Inflammatory macrophage treated with lipopolysaccharide for 1 hour (primary cell): ENCODE measurements at places on chromosomes 7 and 10.

GRCh38 chr7:112147793-112148361, 58.3 kb downstream of the DOCK4 start:
- DNase-seq = peak; percentile 20

DNA sequence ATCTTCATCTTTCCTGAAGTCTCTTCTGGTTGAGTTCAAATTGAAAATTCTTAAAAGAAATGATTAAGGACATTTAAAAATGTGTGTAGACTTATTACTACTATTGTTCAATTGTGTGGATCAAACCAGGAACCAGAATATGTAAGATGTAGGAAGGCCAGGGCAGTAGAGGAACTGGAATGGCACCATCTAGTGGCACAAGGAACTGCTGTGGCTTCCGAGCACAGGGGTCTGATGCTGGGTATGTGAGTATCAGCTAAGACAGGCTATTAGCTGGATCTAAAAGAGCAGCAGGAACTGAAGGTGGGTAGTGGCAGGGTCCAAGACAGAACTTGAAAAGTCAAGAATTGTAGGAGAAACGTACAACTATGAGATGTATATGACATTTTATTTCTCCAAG, 247.3 kb downstream of the SEMA3A start:
- DNase-seq = no peak

DNA sequence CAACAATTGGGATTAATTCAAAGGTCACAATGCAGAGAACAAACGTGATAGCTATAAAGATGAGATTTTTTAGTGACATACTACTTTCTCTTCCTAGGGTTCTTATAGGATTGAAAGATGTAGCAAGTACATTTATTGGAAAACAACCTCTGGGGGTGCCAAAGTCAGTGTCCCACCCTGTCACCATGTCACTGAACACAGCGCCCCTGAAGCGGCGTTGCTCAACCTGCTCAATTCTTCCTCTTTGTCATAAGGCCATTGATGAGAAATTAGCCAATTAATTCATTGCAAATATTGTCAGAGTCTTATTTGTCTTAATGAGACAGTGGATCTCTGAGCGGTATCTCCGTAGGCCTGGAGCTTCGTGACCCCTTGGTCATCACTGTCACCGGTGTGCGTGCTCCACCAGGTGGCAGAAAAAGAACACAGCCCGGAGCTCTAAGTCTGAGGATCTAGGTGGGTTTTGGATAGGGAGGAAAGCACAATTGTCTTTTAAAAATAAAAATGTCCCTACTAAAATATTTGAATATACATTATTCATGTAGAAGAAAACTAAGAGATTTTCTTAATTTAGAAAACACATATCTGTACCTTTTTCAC, 362.6 kb downstream of the PAXIP1 start:
- DNase-seq = no peak

GRCh38 chr7:30168835-30169573, 34.2 kb downstream of the MTURN start:
- peak; percentile 96 for DNase-seq

DNA sequence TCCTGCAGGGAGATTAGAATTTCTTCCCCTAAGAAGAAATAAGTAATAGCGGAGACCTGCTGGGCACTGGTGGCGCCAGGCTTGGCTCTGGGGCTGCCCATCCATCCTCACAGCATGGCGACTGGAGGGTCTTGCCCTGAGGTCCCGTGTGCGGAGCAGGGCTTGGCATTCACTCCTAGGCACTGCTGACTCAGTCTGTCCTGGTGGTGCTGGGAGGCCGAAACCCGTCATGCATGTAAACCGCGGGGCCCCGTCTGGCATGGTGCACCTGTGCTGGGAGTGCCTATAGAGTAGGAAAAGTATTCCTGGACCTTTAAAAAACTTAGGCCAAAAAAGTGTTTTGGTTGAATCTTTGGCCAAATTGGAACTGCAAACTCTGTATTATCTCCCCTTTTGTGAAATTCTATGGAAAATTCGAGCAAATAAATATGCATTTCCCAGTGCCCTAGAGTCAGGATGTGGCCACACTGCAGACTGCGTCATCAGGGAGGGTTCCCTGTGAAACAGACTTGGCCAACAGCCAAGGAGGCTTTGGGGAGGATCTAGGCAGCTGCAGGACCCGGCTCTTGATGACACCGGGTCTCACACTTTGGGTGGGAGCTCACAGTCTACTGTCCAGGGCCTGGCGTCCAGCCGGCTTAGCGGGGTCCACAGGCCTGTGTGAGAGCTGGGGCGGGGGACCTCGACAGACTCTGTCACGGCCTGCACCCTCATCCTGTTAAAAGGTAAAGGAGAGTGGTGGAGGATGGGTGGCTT, 122.3 kb downstream of the VIPR2 start:
- DNase-seq = no peak

DNA sequence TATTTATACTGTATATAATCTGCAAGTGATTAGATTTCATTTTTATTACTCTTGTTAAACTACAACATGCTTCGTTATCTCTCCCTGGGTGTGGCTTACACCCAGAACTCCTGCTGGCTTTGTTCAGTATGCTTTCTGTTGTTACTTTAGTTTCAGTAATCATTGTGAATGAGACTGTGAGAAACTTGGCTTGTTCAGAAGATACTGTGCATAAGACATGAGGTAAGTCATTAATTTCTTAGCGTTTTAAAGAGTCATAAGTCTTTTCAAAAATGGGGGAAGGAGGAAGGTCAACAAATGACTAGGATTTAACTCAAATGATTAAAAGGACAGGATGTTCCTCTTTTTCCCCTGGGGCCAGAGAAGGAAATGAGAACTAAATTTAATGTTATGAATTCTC, 11.6 kb upstream of the ADD3 start:
- peak; percentile 49 for DNase-seq

- no peak for DNase-seq
Measured at GRCh38 chr7:13563680-13564079, 425.8 kb downstream of the ETV1 start.

DNA sequence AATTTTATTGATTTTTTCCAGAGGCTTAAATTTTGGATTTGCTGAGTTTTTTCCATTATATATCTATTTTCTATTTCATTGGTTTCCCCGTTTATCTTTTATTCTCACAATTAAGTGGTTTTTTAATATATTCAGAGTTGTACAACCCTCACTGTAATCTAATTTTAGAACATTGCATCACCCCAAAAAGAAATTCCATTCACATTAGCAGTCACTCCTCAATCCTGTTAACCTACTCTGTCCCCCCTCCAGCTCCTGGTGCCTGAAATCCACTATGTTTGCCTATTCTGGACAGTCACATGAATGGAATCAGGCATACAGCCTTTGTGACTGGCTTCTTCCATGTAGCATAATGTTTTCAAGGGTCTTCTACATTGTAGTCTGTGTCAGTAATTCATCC, 55.8 kb upstream of the ITGA8 start:
- no peak for DNase-seq

GRCh38 chr10:94200146-94200837, 162.4 kb downstream of the NOC3L start:
- DNase-seq = no peak

- no peak for DNase-seq
Measured at GRCh38 chr10:45547207-45547606, 125.4 kb downstream of the ZFAND4 start.

DNA sequence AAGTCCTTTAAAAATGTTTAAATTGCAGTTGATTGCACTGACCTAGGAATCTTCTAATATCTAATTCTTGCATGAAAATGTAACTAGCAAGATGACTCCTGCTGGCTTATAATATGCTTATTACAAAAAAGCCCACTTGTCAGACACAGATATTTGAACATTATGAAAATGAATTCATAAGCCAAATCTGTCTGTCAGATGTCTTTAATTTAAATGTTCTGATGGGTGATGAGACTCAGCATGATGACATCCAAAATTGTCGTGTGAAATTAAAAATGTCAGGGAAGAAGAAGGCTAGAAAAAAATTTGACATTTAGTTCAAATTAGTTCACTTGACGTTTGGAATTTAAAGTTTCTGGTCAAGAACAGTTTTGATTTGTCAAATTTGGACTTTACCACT, 277.8 kb downstream of the PHF14 start:
- no peak for DNase-seq

GRCh38 chr10:97479939-97480338, 18.3 kb downstream of the MMS19 start:
- DNase-seq = no peak

DNA sequence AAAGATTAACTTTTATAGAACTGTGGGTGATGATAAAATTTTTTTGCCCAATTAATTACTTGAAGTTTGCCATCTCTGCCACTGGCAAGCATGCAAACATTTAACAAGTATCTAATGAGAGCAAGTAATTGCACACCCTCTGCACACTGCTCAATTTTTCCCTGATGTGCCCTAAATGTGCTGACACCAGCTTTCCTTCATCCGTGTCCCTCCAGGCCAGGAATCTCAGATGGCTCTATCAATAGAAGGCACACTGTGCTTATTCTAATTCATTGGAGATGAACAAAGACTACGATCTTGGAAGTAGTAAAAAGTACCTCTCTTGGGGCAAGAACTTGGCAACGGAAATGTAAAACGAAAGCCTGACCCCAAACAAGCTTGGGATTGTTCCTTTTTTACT, 212.1 kb downstream of the GPR37 start:
- DNase-seq = no peak

- no peak for DNase-seq
Measured at GRCh38 chr7:115293628-115294240, 371.8 kb downstream of the MDFIC start.

DNA sequence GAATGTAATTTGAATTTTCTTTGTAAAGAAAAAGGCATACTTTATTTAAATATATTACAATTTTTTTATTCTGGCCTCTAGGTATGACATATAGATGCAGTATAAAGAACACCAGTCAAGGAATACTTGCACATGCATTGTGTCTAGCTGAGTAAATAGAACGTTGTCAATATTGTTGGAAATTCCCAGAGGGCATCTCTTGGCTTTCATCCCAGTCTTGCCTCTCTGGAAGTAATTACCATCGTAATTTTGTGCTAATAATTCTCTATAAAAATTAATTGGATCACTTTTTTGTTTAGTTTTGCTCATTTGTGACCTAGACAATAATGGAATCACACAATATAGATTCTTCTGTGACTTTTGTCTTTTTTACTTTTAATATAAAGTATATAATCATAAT, 1052.3 kb upstream of the CELF2 start:
- no peak for DNase-seq

GRCh38 chr10:110980807-110981206, 61.4 kb downstream of the SHOC2 start:
- DNase-seq = no peak

DNA sequence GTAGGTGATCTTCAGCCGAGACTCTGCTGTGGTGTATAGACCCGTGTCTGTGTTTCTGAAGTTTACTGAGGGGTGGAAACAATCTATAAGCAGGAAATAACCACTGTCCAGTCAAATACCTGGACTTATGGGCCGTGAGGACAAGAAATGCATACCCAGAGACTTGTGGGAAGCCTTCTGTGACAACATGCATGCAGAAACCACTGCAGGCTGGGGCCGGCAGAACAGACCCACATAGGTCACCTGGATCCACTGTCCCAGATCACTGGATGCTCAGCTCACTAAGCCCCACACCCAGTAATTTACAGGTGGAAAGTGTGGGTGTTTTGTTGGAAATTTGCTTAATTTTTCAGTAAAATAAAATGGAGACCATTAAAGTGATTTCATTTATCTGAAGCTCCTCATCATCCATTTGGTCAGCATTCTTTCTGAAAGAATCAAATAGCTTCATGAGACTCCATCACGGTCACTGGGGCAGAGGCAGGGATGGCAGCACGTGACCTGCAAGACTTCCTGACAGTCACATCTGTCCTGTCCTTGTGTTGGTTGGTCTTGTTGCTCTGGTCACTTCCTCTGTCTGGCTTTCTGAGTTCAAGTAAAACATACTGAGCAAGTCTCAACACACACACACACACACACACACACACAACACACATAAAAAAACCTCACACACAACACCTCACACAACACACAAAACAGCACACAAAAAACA, 108.3 kb downstream of the TNS3 start:
- DNase-seq = peak; percentile 34
